Activated CD4-positive, alpha-beta T cell treated with anti-CD3 and anti-CD28 coated beads, Interleukin-2, amount 10 ng/mL, durations not matched to agents 7 days and 5 days (primary cell): ENCODE measurements at places on chromosomes 1 and 21.

DNA sequence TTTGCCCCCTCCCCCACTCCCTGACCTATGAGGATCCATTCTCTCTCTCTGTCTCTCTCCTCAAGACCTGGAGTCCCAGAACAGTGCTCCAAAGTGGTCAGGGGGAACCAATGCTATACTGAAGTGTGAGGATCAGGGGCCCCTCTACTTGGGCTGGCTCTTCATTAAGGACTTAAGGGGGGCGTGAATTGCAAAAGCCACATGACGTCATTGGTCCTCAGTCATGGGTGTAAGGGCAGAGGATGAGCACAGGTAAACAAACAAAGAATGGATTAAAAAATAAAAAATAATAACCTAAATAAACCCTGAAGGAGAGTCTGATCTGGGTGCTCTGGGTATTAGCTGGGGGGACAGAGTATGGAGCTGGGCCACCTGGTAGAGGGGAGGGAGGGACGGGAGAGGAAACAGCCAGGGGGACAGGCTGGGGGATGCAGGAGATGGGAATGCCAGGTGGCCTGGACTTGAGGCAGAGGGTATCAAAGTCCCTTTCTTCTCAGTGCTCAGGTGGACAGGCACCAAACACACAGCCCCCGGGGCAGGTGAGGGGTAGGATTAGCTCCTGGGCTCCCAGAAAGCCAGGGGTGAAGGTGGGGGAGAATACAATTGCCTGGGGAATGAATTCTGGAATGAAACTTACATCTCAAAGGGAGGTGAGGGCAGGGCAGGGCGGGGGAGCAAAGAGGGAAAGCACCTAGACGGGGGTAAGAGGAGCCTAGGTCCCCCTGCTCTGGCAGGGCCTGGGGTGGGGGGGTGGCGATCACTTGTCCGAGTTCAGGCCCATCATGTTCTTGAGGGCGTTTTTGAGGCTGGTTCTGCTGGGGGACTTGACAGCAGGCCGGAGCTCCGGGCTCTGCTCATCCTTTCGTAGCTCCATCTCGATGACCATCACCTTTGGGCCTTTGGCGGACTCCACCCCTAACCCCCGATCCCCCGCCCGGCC is 4.6 kb downstream of the MPZ start:
- DNase-seq, result no peak

- DNase-seq, result no peak
These were observed 256.9 kb upstream of the DPYD start for GRCh38 chr1:98177751-98178150.

- DNase-seq, result no peak
These were observed 23.1 kb upstream of the PTPRF start for GRCh38 chr1:43507296-43508295.

DNA sequence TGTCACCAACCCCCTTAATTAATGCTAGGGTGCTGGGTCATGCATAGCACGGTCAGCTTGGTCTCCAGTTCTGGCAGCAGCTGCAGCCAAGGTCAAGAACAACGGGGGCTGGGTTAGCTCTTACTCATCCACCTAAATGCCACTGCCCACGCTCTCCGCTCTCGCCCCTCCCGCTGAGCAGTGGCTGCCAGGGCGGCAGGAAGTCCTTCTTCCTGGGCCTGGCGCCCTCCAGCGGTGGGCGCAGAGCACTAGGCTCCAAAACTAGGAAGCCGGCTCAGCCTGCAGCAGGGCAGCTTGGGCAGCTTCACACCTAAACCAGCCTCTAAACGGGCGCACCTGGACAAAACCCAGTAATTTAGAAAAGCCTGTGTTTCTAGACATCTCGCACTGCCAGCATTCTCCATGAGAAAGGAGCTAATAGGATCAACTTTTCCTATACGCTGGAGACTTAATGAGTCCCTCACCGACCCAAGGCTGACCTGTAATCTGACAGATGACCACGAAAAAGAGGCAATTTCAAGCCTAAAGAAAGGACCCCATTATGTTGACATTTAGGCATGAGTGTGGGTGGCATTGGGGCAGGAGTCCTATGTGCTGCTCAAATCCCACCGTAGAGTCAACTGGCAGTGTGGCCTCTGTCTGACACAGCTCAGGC is 78.4 kb upstream of the LRRN2 start:
- DNase-seq, result peak; percentile 74

DNA sequence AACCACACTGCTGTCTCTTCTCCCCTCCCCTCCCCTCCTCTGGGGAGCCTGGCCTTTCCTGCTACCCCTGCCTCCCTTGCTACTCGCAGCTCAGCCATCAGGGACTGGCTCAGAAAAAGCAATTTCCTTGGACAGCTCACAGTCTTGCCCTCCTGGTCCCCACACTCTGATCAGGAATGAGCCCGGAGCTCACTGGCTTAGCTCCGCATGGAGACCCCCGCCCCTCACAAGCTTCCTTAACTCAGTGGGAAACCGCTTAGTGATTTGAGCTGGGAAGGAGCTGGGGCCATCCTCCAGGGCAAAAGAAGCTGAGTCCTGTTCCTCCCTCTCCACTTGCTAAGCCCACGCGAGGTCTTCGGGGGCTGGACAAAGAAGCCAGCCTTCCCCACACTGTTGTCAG is 70.3 kb upstream of the ACTL8 start:
- no peak for DNase-seq

GRCh38 chr1:38826262-38826661 is 33.3 kb downstream of the RRAGC start:
- DNase-seq, result no peak

GRCh38 chr21:23496729-23497128 is 2110.6 kb downstream of the MRPL39 start:
- DNase-seq, result no peak

GRCh38 chr21:21163904-21164303 is 165.7 kb downstream of the NCAM2 start:
- peak; percentile 55 for DNase-seq

- DNase-seq, result no peak
These were observed 86.4 kb upstream of the LRRC8D start for GRCh38 chr1:89734442-89734841.

DNA sequence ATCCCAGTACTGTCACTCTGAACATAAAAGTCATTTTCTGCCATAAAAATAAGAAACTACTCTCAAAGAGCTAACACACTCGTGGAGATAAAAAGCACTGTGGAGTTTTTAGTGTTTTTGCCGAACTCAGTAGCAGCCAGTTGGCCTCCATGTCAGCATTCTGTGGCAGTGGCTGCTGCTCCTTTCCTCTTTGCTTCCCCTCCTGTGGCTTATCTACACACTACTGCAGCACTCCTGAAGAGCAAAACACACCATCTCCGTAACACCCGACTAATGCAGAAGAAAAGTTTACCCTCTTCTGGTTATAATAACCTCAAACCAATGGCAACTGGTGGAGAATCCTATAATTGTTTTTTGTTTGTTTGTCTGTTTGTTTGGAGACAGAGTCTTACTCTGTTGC is 44.9 kb downstream of the RAB3GAP2 start:
- no peak for DNase-seq

- DNase-seq, result no peak
These were observed 4.3 kb upstream of the HEYL start for GRCh38 chr1:39643705-39644104.

- no peak for DNase-seq
These were observed 201.6 kb upstream of the PLXNA2 start for GRCh38 chr1:208445758-208446203.

GRCh38 chr1:27004471-27005165 is 8.0 kb downstream of the TENT5B start:
- no peak for DNase-seq
